Mucosa of gallbladder (tissue), 1 donor: ENCODE measurements at places on chromosomes 12 and 14. TPM values are rescaled to one million over a fixed set of nuclear protein-coding genes. Genes with fewer than 3 reads are reported as not detected.

The SYCP3 gene
- 0.32 TPM for total RNA-seq

The LMNTD1 gene
- total RNA-seq: not detected

DNA sequence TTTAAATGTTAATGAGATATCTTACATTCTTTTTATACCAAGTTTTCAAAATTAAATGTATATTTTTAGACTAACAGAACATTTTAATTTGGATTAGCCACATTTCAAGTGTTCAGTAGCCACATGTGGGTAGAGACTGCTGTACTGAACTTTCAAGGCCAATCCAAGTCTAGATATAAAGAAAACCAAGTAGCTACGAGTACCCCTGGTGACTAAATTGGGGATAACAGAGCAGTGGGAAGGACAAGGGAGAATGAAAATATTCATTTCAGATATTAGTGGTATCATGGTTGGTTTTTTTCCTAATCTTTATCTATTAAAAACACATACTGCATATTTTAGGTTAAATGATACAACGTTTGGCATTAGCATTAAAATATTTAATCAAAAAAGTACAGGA is 69.4 kb upstream of the RHOJ start:
- no peak for DNase-seq

The PAX9 gene
- total RNA-seq: not detected

GRCh38 chr12:121232163-121232562 is 22.2 kb downstream of the P2RX4 start:
- no peak for DNase-seq

DNA sequence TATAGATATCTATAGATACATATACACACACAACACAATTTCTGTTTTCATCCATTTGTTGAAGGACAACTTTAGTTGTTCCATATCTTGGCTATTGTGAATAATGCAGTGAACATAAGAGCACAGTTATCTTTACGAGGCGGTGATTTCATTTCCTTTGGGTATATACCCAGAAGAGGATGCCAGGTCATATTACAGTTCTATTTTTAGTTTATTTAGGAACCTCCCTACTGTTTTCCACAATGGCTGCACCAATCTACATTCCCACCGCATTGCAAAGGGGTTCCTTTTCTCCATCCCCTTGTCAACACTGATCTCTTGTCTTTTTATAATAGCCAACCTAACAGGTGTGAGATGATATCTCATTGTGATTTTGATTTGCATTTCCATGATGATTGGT is 143.4 kb upstream of the ARHGAP5 start:
- no peak for DNase-seq

DNA sequence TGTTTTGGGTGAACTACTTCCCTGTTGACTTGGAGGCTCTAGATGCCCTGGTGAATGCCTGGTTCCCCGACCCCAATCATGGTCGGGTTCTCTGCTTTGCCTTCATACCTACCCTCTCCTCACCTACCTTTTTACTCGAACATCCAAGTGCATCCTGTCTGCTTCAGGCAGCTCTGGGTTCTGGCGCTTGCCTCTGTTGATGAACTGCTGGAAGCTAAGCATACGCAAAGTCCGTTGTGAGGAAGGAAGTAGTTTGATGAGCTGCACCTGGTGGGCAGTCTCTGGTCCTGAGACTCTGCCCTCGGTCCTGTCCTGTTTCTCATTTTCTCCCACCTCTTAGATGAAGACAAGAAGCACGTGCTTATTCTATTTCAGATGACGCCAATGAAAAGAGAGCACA is 13.6 kb downstream of the KCNH3 start:
- no peak for DNase-seq

DNA sequence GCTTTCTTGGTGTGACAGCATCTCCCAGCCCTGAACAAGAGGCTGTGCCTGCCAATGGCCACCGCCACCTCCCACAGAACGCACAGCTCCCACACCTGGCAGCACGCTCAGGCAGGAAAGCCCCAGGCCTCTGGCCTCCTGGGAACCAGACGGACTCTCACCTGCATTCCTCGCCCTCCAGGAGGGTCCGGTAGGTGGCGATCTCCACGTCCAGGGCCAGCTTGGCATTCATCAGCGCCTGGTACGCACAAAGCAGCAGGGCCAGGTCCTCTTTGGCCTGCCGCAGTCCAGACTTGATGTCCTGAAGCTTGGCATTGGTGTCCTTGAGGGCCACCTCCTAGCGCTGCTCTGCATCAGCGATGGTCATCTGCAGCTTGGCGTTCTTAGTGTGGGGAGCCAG is 12.1 kb upstream of the KRT77 start:
- DNase-seq: no peak

GRCh38 chr14:62126879-62127478 is 364.8 kb downstream of the SNAPC1 start:
- peak; percentile 17 for DNase-seq

The RNU4-1 gene
- total RNA-seq: 1,216 TPM

The REP15 gene
- 0.95 TPM for total RNA-seq

The FGF6 gene
- total RNA-seq: not detected

DNA sequence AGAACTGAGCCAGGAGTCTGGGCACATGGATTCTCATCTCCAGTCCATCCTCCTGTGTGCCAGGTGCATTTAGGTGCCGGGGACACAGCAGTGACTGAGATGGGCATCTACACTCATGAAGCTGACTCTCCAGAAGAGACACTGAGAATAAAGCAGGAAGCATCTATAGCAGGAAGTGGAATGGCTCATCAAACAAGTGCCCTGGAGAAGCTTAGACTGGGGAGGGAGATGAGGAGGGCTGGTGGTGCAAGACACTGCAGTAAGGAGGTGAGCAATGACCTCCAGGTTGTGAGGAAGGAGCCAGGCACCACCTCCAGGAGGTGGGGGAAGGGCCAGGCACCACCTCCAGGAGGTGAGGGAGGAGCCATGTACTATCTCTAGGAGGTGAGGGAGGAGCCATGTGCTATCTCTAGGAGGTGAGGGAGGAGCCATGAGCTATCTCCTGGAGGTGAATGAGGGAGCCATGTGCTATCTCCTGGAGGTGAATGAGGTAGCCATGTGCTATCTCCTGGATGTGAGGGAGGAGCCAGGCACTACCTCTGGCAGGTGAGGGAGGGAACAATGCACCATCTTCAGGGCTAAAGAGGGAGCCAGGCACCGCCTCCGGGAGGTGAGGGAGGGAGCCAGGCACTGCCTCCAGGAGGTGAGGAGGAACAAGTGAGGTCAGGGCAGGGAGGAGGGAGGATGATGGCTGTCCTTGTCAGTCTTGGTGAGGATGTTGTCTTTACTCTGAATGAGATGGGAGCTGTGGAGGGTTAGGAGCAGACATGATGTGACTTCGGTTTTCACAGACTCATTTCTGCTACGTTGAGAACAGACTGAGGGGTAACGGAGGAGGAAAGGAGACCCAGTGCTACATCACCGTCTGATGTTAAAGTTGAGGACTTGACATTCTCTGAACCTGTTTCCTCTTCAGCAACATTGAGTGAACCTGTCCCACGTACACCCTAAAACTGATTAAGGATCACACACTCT is 961.9 kb upstream of the TMEM132C start:
- DNase-seq: no peak

DNA sequence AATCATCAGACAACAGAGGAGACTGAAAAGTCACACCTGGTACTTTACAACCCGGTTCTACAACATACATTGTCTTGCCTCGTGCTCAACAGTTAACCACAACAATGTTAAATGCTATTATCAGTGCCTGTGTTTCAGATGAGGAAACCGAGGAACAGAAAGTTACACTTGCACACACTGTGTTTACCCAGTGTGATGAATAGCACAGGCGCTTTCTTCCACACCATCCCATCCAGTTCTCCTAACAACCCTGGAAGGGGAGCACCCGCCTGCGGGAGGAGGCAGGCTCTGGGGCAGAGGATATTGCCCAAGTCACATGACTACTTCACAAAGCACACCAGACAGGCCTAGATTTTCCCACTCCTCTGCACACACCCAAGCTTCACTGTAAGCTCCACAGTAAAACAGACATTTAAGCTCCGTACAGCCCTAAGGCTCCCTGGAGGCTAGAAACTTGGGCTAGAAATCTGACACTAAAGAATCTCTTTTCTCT is 21.8 kb downstream of the NCKAP5L start:
- DNase-seq: no peak

GRCh38 chr12:97716356-97716755 is 253.8 kb downstream of the RMST start:
- peak; percentile 18 for DNase-seq

DNA sequence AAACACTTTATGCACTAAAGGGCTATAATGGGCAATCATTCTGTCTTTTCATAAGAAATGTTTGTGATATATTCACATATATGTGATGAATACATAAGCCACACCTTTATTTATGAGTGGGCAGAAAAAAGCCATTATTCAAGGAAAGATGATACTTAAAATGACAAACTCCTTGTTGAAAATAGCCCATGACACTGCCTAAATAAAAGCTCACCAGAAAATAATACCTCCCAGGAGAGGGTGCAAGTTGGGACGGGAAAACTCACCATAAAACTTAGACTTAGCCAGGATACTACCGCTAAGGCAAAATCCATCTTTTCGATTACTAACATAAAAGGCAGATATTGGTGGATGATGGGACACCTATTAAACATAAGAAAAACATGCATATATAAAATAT is 35.8 kb upstream of the BBS10 start:
- no peak for DNase-seq

The IGFBP6 gene
- 22.8 TPM for total RNA-seq

GRCh38 chr12:93571365-93571924 is 1.0 kb upstream of the SOCS2 start:
- DNase-seq: peak; percentile 64

DNA sequence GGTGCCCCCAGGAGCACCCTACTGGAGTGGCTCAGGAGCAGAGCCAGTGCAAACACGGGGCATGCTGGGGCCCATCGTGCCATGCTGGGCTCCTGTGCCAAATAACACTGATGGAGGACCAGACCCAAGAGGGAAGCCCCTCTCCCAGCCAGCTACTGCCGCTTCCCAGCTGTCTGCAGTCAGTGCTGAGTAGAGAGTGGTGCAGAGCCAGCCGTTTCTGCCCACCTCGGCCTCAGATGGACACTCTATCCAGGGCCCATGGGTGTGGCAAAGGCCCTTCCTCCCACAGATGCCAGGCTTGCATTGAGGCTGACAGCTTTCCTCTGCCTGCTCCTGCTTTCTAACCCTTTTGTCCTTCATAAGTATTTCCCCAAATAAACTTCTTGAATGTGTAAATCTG is 13.2 kb downstream of the CLBA1 start:
- no peak for DNase-seq

DNA sequence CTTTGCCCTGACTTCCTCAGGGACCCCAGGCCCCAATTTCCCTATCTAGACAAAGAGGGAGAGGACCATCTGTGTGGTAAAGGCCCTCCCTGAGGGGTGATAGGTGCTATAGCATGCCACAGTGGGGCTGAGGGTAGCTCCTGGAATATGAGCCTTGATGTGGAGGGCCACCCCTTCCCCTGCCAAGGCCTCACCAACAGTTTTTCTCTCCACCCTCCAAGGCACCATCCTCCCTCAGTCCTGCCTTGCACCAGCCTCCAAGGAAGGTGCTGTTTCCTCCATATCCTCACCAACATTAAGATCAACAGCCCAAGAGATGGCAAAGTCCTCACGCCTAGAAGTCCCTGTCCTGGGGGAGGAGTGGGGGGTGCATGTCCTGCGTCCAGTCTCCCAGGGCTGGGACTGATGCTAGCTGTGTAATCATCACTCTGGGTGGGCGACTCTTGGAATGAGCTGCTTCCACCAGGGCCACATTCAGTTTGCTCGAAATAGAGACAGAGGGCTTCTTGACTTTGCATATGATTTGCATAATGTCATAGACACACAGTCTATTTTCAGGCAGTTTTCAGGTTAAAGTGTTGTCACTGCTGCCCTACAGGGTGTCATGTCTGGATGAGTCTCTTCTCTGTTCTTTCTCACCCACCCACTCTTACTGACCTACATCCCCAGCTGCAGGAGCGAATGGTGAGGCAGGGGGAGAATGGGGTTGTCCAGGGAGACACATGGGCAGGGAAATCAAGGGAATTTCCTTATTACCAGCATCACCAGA is 17.4 kb downstream of the ACVRL1 start:
- DNase-seq: no peak

DNA sequence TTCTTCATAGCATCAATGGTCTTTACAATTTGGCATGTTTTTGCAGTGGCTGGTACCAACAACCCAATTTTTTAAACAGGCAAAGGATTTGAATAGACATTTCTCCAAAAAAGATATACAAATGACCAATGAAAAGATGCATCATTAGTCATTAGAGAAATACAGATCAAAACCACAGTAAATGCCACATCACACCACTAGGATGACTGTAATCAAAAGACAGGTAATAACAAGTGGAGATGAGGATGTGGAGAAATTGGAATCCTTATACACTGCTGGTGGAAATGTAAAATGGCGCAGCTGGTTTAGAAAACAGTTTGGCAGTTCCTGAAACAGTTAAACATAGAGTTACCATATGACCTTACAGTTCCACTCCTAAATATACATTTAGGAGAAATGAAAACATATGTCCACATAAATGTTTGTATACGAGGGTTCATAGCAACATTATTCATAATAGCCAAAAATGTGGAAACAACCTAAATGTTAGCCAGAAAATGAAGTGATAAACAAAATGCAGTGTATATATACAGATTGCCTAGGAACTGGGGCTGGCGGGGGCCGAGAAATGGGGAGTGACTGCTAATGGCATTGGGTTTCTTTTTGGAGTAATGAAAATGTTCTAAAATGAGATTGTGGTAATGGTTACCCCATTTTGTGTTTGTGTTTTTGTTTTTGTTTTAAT is 55.2 kb downstream of the TGFB3 start:
- DNase-seq: no peak

- DNase-seq: peak; percentile 13
These were observed 180.8 kb downstream of the C12orf50 start for GRCh38 chr12:87848248-87848868.

The TPI1 gene
- 610 TPM for total RNA-seq

DNA sequence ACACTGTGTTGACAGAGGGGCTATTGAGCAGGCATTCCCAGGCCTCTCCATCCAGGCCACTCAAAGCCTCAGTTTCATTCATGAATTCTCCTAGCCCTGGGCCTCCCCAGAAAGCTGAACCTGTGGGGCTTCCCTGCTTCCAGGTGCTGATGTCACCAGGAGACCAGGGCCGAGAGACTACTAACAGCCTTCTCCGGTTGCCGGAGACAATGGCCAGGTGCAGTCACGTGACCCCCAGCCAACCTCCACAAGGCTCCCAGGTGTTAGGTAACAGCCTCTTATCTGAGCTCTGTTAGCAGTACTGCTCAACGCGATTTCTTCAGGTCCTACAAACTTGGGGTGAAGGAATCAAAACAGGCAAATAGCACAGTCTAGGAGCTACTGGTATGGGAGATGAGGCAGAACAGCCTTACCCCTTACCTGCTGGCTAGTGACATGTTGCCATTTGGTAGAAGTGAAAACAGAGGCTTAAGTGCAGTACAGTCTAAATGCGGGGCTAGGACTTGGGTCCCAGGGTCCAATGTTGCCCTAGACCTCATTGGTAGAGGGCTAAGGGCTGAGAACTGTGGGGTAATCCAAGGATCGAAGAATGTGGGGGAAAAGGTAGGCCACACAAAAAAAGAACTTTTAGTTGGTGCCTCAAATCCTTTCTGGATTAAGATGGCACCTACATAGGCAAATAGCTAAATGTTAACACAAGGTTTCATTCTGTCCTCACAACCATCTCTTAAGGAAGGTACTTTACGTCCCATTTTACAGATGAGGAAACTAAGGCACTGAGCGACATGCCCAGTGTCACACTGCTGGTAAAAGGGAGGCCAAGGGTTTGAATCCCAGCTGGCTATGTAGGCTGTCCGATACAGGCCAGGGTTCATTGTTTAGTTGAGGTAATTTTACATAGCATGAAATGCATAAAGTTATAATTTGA is 3.8 kb downstream of the CCDC88C start:
- peak; percentile 88 for DNase-seq
